ENCODE measurements at places on chromosomes 3 and 15. TPM values are rescaled to one million over a fixed set of nuclear protein-coding genes. Genes with fewer than 3 reads are reported as not detected.

- DNase-seq, result no peak
Observed at GRCh38 chr3:186467969-186468368, 76.2 kb downstream of the CRYGS start.

The ZKSCAN7 gene
- 0.99 TPM for total RNA-seq

DNA sequence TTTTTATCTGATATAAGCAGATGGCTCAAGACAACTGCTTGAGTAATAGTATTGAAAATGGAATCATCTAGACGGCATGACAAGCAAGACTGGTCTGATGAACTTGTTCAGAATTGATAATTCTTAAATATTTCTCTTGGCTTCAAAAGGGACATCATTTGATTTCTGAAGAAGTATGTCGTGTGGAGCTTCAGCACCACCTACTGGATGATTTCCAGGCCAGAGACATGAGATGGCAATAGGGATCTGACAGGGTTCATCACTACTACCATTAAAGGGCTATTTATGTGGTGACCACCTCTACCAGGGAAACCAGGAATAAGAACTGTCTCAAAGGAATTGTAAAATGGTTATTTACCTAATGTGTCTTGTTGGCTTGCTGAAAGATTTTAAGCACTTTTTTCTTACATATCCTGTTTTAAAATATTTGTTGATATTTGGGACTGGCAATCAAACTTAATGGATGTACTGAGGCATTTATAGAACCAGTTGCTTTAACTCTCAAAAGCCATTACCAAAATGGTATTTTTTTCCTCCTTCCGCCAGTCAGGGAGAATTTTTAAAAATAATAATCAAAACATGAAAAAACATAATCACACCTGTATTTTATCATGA, 99.5 kb upstream of the FAM98B start:
- DNase-seq, result peak; percentile 58

- no peak for DNase-seq
Observed at GRCh38 chr15:97081666-97082226, 751.2 kb downstream of the NR2F2 start.

The GOLGA8N gene
- 0.45 TPM for total RNA-seq

The SYNPR gene
- not detected for total RNA-seq

- DNase-seq, result no peak
Observed at GRCh38 chr15:39578851-39579486, 1.9 kb upstream of the THBS1 start.

DNA sequence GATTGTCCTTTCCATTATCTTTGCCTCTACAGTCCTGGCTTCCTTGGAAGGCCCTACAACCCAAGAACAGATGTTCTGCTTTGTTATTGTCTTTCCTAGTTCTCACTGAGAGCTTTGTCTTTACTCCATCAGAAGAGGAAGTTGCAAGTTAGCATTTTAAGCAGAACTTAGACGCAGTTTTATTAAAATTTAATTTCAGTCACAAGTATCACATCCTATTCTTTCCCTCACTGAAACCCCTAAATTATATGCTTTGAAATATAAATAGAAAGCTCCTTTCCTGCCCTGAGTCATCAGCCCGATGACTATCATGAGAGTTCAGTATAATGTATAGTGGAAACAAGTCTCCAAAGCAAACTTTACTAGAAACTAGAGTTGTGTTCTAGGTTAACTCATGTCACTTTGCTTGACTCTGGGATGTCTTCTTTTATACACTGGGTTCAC, 291.2 kb upstream of the RBMS3 start:
- no peak for DNase-seq

The CPNE9 gene
- not detected for total RNA-seq

The GOLGA8G gene
- total RNA-seq, result 0.16 TPM

The NRROS gene
- total RNA-seq, result 0.02 TPM

The CHRFAM7A gene
- 0.90 TPM for total RNA-seq

DNA sequence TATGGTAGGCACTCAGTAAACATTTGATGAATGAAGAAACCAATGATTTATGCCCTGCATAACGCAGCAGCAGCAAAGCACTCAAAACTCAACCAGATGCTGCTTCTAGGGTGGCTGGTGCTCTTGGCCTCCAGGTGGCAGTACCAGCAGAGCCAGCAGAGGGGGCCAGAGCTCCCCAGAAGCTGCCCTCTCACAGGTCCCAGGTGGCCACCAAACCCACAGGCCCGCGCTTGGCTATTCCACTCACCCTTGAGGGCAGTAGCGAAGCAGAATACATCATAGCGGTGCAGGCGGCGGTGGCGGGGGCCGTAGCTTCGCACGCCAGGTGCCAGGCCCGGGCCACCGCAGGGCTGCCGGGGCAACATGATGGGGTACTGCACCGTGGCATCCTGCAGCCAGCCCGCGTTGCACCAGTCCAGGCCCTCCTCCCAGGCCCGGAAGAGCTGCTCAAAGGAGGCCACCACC, 16.6 kb downstream of the HAPLN3 start:
- peak; percentile 57 for DNase-seq

DNA sequence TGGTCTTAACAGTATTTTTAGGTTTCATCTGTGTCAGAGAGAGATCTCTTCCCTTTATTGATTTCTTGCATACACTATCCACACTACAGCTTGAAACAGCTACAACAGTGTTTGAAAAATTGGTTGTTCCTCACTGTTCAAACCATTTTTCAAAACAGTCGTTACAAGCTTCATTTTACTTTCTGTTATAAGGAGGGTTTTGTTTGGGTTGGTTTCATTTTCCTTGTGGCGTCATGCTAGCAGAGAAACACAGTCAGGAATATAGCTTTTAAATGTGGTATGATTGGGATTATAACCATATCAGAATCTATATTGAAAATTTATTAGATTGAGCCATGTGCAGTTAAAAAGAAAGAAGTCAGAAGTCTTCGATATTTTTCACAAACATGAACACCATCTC, 400.6 kb downstream of the ZBTB20 start:
- DNase-seq, result no peak

- DNase-seq, result no peak
Observed at GRCh38 chr3:52245322-52246263, at the start of gene PPM1M. Gene PPM1M (plus strand): TSS chr3:52245759. CDS start chr3:52245825, 66 bp downstream.

Data from H4 (cell line).